ENCODE measurements at places on chromosomes 6 and 20.

GRCh38 chr6:34295721-34296120, 46.9 kb upstream of the SMIM29 start:
- no peak for DNase-seq

DNA sequence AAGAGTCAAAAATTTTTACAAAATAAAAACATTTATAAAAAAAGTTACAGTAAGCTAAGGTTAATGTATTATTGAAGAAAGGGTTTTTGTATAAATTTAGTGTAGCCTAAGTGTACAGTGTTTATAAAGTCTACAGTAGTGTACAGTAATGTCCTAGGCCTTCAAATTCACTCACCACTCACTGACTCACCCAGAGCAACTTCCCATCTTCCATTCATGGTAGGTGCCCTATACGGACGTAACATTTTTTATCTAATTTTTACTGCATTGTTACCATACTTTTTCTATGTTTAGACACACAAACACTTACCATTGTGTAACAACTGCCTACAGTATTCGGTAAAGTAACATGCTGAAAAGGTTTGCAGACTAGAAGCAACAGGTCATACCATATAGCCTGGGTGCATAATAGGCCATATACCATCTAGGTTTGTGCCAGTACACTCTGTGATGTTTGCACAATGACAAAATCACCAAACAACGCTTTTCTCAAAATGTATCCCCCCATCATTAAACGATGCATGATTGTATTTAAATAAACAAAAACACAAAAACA, 6.0 kb downstream of the MTFR2 start:
- no peak for DNase-seq

DNA sequence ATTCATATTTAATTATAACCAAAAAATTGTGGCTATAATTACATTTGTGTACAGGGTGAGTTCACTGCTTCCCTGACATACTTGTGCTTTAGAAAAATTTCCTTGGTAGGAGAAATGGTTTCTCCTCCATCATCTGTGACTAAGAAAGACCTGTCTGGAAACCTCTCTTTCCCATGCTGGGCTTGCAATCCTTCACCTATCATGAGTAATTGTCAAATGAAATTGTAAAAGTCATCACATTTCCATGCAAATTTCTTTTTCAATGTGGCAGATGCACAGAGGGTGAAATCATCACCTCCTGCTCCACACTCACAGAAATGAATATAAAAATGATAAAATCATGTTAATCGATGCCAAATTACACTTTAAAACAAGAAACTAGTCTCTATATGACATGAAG, 1.5 kb upstream of the SIRPB1 start:
- DNase-seq: no peak

GRCh38 chr6:14212020-14212419, 94.4 kb downstream of the CD83 start:
- no peak for DNase-seq

GRCh38 chr6:107866606-107867301, 42.6 kb upstream of the SCML4 start:
- DNase-seq: peak; percentile 69

GRCh38 chr20:53922901-53923314, 147.5 kb downstream of the BCAS1 start:
- no peak for DNase-seq

DNA sequence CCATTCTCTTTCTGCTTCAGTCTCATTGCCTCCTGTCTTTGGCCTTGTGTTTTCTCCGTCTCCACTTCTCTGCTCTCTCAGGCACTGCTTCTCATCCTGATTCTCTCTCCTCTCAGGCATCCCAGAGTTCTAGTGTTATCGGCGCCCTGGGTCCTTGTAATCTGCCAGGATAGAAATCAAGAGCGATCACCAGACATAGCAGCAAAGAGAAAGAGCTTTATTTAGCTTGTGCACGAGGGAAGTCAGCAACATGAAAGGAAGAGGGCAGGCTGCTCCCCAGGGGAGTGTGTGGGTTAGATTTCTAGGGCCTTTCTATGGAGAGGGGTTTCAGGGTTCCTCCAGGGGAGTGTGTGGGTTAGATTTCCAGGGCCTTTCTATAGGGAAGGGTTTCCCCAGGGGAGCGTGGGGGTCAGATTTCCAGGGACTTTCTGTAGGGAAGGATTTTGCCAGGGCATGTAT, 32.5 kb downstream of the SUN5 start:
- DNase-seq: peak; percentile 9

DNA sequence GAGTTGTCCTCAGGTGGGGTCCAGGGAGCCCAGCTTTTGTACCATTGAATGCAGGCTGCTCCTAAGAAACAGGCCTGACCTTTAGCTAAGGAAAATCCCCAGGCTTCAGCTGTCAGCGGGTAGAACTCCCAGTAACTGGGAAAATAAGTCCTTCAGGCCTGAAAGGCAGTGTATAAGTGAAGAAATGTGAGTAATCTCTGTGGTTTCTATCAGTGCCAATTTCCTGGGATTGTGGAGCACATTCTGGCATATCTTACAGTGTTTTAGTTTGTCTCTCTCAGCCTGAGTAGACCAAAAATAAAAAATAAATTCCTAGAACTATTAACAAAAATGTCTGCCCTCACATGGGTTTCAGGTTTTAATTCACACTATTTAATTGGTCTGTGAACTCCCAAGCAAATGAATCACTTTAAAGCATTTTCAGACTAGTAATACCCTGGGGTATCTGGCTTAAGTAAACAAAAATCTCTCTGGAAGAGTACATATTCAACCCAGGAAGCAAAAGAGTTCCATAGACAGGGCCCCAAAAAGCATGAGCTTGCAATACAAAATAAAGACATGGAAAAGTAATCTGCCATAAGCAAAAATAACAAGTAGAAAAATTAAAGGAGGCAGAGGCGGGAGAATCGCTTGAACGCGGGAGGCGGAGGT, 566.2 kb upstream of the NOX3 start:
- peak; percentile 44 for DNase-seq

DNA sequence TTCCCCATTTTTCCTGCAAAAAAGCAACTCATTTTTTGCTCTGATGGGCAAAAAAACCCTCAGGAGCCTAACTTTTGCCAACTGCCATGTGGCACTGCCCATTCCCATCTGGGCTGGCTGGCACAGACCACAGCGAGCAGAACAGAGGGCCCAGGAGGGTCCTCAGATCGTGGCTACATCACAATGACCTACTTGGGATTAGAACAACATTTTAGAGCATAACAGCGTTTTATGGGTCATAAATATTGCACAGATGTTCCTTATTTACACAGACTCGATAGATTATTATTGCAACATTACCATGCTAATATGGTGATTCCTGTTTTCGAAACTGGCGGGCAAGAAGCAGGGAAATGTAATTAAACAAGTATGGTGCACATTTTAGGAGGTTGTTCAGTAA, 28.0 kb downstream of the PTPRT start:
- no peak for DNase-seq

- DNase-seq: peak; percentile 96
Observed at GRCh38 chr20:33684533-33685327, 1.5 kb downstream of the E2F1 start.

DNA sequence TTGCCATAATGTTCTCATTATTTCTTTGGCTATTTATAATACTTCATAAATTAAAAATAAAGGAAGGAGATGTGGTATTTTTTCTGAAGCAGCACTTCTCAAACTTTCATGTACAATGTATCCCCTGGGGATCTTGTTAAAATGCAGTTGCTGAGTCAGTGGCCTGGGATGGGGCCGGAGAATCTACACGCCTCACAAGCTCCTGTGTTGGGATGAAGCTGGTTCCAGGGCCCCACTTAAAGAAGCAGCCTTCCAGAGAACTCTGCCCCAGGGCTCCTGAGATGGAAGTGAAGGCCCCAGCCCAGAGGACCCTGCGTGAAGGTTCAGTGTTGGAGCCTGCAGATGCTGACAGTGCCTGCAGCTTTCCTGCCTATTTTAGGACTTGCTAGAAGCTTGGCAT, 40.1 kb upstream of the SLC23A2 start:
- DNase-seq: no peak

DNA sequence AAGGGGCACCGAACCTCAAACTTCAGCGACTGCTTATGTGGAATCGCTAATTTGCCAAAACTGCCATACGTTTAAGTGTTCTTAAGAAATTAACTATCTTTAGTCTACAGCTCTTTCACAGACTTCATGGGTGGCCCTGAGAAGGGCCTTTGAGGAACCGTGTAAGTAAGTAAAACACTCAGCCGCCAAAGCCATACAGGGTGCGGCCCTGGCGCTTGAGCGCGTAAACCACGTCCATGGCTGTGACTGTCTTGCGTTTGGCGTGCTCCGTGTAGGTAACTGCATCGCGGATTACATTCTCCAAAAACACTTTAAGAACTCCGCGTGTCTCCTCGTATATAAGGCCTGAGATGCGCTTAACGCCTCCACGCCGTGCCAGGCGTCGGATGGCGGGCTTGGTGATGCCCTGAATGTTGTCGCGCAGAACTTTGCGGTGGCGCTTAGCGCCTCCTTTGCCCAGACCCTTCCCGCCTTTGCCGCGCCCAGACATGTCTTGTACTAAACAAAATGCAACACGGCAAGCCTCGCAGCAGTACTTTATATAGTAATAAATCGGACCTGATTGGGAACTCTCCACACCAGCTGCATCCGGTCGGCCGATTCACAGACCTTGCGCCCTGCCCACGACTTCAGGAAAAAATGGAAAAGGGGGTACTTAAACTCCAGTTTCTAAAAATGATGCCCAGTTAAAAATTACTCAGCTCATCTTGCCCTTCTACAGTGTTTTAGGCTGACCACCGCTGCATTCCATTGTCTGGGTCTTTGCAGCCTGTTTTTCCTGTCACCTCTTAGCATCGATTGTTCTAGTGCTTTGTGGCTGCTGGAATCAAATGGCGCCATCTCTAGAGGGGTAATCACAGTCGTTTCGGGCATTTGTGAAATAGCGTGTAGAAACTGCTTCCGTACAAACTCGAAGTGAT, 38.9 kb downstream of the OR2B2 start:
- no peak for DNase-seq

DNA sequence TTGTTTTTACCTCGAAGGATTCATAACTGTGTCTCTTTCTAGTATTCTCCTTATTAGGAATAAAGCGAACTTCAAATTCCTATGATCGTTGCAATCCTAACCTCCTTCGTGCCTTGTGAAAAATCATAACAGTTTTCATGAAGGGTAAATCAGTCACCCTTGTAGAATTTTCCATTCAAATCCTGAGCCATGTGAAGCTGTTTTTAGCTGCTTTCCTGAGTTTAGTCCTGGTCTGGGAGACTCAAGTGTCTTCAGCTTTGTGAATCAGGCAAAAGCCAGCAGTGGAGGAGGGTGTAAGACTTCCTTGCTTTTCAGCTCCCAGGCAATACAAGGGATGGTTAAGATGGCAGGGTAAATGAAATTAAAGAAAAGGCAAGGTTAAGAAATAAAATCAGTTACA, 24.3 kb downstream of the GCNT2 start:
- DNase-seq: no peak

DNA sequence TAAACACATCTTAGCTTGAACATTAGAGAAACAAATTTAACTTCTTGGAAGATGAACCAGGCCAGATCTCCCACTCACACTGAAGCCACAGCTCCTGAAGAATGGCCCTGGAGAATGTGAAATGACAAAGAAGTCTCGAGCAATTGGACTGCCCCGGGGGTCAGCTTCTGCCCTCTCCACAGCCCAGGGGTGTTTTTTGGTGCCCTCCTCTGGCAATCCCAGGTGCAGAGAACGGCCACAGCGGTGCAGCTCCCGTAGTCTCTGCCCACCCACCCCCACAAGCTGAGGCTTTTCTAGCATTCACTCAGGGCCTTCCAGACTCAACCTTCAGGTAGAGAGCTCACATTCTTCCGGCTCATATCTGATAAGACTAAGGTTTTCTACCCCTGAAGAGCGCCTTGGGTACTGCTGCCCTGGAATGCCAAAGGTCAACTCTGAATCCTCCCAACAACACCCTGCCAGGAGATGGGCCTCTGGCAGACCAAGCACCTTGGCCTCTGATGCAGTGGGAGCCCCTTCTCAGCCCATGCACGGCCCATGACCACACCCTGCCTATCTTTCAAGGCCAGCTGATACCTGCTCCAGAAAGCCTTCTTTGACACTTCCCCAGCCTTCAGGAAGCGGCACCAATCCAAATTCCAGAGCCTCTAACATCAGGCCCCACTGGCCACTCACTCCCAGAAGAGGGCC, 208.3 kb downstream of the SYNDIG1 start:
- DNase-seq: no peak

- DNase-seq: no peak
Observed at GRCh38 chr6:90581146-90581545, 5.7 kb downstream of the MAP3K7 start.

DNA sequence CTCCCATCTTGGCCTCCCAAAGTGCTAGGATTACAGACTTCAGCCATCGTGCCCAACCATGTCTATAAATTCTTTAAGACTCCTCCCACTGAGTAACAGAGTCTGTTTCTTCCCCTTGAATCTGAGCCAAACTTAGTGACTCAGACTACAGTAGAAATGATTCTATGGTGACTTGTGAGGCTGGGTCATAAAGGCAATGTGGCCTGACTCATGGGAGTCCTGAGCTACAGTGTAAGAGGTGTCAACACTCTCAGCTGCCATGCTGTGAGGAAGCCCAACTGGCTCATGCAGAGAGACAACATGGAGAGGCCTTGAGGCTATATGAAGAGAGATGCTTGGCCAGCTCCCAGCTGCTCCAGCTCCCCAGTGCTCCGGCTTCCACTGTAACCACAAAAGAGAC, 5.2 kb upstream of the NRSN2 start:
- peak; percentile 84 for DNase-seq

DNA sequence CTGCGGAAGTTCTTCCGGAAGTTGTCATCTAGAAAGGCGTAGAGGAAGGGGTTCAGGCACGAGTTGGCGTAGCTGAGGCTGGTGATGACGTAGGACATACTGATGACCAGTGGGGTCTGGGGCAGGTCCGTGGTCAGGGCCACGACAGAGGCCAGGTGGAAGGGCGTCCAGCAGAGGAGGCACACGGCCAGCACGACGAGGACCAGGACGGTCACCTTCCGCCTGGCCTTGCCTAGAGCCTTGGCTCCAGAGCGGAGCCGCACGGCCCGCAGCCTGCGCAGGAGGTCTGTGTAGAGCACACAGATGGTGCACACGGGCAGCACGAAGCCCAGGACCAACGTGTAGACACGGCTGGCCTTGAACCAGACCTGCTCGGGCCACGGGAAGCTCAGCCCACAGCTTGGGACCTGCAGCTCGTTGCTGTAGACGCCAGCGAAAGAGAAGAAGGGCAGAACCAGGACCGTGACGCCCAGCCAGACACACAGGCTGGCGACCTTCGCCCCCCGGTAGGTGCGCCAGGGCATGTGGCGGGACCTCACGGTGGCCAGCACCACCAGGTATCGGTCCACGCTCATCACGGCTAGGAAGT, 1.4 kb downstream of the NPBWR2 start:
- DNase-seq: no peak

- DNase-seq: peak; percentile 64
Observed at GRCh38 chr6:17015551-17016381, 86.1 kb upstream of the STMND1 start.

GRCh38 chr6:12165722-12166280, 124.4 kb upstream of the EDN1 start:
- DNase-seq: no peak

- DNase-seq: no peak
Observed at GRCh38 chr20:36856195-36856594, 19.7 kb upstream of the TLDC2 start.

- no peak for DNase-seq
Observed at GRCh38 chr6:40558102-40558501, 29.1 kb downstream of the LRFN2 start.

GRCh38 chr6:14271789-14272736, 154.5 kb downstream of the CD83 start:
- no peak for DNase-seq

- peak; percentile 99 for DNase-seq
Observed at GRCh38 chr6:138572167-138572875, 73.0 kb upstream of the NHSL1 start.

All from NCI-H69 (cell line).